Coronary artery (tissue), 2 donors: ENCODE measurements at places on chromosomes 12 and 14.

- DNase-seq = no peak
Measured at GRCh38 chr12:94312378-94312777, 147.3 kb downstream of the CEP83 start.

DNA sequence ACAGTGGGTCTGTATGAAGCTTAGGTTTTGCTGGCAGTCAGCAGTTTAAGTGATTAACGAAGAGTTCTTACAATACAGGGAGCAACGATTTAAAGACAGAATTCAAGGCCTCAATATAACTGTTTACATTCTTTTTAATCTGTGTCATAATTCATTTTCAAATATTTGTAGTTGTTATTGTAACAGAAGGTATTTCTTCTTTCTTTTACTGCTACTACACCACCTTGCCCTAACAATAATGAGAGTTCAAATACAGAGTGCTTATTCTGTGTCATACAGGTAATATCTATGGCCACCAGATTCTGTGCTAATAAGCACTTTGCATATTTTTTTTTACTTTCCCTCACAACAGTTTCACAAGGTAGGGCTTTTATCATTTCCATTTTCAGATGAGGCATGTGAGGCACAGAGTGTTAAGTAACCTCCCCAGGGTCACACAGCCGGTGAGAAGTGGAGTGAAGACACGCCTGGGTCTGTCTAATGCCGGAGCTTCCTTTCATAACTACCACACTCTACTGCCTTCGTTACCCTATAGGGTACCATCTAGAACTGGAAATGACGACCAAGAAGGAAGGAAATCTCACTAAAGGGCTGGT lies 81.9 kb downstream of the PELI2 start:
- DNase-seq = no peak

DNA sequence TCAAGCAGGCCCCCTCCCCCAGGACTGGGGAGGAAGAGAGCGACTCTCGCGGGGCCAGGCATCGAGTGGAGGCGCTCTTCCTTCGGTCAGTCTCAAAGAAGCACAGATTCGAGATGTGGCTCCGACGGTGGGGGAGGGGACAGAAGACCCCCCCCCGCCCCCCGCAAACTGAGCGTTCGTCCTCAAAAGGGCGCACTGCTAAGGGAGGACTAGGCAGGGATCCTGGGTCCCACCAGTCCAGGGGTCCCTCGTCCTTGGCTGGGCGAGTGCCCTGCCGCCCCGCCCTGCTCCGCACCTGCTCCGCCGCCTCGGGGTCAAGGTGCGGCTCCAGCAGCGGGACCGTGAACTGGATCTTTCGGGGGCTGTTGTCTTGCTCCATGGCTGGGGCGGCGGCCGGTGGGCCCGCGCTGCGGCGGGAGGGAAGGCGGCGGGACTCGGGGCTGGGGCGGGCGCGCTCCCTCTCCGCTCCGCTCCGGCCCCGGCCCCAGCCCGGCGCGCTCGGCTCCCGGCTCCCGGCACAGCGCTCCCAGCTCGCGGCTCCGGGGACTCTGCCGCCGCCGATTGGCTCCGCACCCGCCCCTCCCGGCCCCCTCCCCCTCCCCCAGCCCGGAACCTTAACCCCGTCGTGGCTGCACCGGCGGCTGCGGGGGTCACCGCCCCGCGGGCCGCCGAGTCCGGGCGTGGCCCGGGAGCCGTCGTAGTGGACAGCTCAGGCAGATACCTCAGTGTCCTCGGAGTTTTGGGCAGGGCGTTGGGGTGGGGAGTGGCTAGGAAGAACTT lies at the start of gene PPP1R1A:
TSS of gene PPP1R1A (minus strand) at position 550 of the 780 bp plus-strand sequence. CDS start at position 379, 171 bp downstream.
- DNase-seq = no peak

DNA sequence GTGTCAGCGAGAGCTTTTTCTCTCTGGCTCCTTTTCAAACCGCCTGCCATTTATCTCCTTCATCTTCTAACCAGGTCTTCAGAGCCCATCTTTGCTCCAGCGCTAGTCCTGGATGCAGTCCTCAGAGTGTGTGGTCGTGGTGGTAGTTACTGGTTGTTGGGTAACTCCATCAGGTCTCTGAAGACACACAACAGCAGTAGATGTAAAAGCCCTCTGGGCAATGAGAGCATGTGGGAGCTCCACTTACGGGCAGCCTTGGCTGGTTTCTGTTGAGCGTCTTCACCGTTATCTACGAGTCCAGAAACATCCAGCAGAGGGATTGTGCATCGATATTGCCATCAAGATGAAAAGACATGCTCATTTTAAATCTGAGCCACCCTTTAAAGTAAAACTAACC lies 61.2 kb downstream of the FBXL14 start:
- DNase-seq = no peak

- no peak for DNase-seq
Measured at GRCh38 chr14:66746316-66747006, 238.5 kb downstream of the GPHN start.

DNA sequence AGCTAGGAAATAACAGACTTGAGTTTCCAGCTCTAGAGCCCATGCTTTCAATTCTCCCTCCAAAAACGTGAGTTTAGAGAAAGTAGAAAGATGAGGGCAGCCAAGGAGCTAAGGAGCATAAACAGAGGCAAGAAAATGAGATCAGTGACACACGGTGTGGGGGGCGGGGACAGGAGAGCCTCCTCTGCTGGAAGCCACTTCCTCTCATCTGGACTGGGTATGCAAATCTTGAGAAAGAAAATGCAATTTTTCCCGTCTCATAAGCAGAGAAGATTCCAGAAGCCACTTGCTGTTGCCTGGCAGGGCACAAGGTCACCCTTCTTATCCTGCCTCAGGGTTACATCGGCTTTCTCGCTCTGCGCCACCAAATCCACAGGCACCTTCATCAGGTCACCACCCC lies 6.0 kb downstream of the OR10P1 start:
- DNase-seq = no peak

DNA sequence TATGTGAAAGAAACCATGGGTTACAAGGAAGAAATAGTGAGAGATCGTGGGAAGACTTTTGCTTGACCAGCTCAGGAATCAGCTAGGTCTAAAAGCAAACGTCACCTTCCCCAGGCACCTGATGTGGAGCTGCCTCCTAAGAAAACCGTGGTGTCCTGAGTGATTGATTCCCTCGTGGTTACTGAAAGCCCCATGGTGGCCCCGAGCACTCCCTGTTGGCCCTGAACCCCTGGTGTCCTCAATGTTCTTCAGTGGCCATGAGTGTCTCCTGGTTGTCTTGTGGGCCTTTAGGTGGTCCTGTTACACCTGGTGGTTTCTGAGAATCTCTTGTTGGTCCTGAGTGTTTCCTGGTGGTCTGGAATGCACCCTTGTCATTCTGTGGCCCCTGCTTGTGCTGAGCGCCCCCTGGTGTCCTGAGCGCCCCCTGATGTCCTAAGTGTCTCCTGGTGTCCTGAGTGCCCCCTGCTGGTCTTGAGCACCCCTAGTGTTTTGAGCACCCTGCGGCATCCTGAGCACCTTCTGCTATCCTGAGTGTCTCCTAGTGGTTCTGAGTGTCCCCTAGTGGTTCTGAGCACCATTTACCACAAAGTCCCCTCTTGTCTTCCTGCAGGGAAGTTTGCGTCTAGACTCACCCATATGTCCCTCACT lies 518.7 kb downstream of the TMEM121 start:
- no peak for DNase-seq

GRCh38 chr12:87266305-87266704 lies 762.9 kb downstream of the C12orf50 start:
- DNase-seq = no peak

DNA sequence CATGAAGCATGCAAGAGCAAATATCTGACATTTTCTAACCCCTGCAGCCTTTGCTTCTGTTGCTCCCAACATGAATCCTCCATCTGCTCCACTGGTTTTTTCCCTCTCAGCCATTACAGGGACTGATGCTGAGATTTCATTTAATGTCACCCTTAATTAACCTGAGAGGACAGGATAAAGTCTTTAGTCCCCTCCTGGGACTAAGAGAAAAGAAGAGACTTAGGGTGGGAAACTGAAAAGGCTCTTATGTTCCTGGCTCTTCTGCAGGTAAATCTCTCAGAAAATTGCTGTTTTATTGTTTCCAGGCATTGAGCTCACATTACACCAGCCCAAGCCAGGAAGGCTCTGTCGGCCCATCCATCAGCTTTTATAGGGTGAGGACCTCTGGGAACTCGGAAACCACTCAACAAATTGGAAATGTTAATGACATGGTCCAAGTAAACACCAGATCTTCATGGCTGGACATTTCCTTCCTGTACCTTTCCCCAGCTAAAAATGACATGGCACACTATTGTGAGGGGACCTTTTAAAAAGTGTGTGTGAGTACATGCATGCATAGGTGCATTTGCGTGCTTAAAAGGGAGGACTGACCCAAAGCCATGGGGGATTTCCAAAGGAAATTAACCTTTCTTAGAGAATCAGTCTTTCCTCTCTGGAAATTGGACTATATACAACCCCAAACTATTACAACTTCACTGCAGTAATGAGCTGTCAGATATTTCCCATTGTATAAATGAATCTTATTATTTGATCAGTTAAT lies 408.1 kb upstream of the TMTC1 start:
- DNase-seq = no peak

DNA sequence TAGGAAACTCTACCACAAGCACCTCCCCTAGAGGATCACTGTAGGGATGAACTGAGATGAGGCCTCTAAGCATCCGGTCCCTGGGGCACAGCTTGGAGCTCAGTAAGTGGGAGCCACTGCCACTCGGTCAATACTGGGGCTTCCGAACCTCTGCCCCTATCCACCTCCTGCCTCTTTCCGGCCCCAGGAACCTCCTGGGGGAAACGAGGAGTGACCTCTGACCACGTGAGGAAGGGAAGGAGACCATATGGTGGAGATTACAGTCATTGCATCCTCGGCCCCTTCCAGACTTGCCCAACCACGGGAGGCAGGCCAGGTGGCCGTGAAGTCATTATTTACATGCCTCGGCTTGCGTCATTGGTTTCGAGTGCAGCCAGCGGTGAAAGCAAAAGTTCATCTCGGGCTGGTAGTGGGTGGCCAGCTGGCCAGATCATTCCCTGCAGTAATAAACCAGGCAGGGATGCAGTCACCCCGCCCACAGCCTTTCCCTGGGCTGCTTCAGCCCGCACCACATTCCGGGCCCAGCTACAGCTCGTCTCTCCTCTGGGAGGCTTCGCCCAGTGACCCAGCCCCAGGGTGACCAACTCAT lies 65.4 kb downstream of the C14orf132 start:
- DNase-seq = peak; percentile 82

GRCh38 chr12:30134229-30134628 lies 350.5 kb upstream of the TMTC1 start:
- no peak for DNase-seq

GRCh38 chr12:119151445-119152026 lies 27.2 kb upstream of the HSPB8 start:
- DNase-seq = no peak

DNA sequence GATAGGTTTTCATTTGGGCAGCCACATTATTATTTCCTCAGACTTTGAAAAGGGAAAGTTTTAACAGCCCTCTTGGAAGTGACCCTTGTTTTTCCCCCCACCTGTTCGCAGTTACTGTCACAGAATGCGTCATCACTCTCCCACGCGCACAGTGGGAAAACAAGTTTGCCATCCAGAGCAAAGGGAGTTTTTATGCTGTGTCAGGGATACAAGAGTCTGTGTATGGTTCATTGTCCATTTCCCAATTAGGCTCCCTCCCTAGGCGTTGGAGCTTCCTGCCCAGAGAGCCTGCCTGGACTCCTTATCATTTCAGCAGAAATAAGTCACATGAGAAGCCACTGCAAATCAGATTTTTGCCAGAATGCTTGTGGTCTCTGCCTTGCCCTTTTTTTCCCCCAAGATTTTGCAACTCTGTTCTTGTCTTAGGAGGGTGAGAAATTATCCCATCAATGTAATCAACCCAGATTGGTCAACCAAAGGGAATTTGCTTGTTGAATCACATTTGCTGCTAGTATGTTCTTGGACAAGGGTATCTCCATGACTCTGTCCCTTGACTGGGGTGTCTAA lies 104.1 kb downstream of the IGF1 start:
- no peak for DNase-seq

DNA sequence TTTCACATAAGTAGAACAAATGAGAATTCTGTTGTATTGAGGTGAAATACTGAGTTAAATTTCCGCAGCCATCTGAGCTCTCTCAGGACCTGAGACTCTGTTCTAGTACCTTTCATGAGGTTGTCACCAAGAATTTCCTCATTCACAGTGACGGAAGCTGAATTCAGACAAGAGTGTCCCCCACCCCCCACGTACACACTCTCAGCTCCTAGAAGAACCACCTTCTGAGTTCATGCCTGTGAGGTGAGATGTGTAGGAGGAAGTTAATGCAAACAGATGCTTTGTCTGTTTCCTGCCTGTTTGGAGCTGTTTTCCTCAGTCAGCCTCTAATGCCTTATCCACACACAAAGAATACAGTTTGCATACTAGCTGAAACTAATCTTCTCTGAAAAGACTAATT lies 18.2 kb downstream of the BICDL1 start:
- no peak for DNase-seq

GRCh38 chr12:55726971-55727370 lies 1.8 kb downstream of the CD63 start:
- DNase-seq = no peak

GRCh38 chr14:103329401-103330347 lies 4.4 kb upstream of the EIF5 start:
- peak; percentile 47 for DNase-seq

DNA sequence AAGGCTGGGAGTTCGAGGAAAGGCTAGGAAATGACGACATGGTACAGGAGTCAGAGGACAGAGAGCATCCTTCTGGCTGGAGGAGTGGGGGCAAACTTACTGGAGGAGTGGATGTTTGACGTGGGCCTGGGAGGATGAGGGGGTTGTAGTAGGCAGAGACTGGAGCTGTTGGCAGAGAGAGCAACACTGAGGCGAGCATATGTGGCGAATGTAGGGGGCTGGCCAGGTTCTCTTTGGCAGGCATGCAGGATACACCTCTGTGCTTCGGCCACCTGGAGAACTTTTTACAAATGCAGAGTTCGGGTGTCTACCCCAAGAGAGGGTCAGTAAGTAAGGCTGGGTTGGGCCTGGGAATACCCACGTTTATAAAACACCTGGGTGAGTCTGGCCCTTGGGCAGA lies 385.7 kb downstream of the FUT8 start:
- DNase-seq = no peak

DNA sequence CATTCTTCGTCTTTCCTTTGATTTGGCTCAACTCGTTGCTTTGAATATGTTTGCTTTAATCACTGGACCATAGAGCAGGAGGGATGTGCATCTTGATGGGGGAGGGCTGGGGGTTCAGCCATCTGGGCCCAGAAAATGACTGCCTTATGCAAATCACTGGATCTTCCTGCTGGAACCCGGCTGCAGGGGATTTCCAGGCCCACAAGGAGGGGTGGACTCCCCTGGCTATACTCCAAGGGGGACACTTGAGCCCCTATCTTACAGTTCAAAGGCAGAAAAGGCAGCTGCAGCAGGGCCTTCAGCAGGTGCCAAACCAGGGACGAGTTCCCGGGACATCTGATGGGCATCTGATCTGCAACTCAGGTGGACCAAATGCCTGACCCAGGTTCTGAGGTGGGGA lies 122.5 kb downstream of the DICER1 start:
- no peak for DNase-seq

DNA sequence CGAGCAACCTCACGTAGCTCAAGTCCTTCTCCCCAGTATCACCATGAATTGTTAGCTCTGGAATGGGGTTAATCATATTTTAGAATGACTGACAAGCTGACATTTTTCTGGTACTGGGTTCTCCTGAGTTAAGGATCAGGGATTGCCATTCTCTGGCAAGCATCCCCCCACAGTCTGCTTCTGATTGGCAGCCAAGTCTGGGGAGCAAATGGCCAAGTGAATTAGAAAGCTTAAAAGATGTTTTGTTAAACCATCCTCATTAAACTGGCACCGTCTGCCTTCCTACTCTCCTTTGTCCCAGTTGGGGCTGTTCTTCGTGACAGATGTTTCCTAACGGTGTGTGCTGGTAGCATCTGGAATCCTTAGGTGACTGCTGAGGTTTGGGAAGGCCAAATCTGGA lies 17.2 kb upstream of the CISTR start:
- DNase-seq = no peak

- DNase-seq = no peak
Measured at GRCh38 chr14:93970585-93970964, 5.8 kb downstream of the ASB2 start.
